Skeletal muscle cell (primary cell): ENCODE measurements at places on chromosomes 11 and 22.

DNA sequence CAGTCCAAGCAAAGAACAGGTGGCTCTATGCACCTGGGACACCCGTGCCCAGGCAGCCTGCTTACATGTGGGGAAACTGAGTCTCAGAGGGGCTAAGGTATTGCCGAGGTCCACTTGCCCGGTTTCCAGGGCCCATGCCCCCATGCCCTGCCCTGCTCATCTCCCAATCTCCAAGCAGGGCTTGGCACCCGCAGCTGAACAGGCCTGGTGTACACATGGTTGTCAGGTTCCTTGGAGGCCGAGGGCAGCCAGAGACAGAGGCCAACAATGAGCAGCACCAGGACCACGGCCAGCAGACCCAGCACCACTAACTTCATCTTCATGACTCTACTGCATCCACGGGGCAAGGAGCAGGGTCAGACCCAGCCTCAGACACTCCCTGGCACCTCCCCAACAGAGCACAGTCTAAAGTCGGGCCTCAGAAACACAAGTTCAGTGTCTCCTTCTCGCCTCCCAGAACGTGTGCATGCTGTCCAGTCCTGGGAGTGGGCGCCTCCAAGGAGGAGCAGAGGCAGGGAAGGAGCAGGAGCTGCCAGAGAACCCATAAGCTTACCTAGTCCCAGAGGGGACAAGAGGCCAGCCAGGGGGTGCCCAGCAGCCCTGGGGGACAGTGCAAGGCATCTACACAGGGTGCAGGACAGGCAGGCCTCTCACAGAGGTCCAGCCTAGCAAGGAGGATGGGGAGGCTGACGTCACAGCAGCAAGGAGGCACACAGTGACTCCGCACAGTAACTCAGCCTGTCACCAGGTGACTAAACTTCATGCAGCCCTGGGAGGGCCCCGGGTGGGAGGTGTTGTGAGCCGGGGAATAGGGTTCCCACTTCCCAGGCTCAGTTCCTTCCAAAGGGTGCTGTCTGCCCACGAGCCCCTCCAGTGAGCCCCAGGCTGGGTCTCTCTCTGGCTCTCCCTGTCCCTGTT lies 20.2 kb upstream of the RGL4 start:
- DNase-seq, result no peak

DNA sequence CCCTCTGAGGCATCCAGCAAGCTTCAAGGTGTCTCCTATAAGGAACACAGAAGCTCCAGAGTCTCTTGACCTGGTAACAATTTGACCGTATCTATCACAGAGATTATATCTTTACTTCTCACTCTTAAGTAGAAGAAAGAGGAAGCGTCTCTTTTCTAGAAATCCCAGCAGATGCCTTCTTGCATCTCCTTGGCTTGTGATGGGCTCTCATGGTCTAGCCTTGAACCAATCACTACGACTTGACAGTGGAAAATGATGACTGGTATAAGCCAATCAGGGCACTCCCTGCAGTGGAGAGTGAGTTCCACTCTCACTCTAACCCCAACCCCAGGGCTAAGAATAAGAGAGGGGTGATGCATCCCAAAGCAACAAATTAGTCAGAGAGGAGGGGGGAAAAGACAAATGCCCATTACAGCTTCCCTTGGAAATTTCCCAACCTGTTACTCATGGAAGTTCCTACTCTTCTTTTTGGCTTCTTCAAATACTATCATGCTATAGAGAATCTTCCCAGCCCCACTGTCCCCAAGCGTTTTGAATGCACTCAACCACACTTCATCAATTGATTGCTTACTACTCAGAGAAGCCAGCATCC lies 293.5 kb downstream of the MN1 start:
- no peak for DNase-seq

- no peak for DNase-seq
Observed at GRCh38 chr22:33570110-33570509, 350.2 kb downstream of the LARGE1 start.

DNA sequence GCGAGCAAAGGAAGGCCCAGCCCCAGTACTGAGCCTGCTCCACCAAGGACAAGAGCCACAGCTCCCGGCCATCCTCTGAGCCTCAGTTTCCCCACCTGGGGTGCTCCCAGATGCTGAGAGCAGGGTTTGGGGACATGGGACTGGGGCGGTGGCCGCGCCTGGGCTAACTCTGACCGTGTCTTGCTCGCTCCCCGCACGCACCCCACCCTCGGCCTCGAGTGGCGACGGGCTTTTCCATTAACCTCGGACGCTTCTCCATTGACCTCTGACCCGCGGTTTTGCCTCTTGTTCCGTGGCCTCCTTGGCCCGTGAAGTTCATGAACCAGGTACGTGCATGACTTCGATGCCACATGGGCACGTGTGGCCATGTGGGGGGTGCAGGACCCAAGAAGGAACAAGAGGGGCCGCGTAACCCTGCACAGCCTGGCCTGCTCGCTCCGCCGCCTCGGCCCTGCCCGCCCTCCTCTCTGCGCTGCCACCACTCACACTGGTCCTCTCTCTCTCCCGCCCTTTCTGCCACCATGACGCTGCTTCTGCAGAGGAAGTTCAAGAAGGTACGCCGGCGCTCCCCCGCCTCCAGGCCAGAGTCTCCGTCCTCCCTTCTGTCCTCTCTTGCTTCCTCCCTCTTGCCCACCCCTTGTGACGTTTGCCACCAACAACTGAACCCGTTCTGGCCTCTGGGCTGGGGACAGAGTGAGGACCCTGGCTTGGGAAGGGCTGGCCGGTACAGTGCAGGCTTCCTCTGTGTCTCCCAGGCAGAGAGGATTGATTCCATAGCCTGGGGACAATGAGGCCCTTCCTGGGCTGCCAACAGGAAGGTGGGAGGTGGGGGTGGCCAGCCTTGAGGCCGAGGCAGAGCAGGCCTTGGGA lies 6.9 kb downstream of the TNNT3 start:
- no peak for DNase-seq
